ENCODE measurements at places on chromosomes 7 and 10.

DNA sequence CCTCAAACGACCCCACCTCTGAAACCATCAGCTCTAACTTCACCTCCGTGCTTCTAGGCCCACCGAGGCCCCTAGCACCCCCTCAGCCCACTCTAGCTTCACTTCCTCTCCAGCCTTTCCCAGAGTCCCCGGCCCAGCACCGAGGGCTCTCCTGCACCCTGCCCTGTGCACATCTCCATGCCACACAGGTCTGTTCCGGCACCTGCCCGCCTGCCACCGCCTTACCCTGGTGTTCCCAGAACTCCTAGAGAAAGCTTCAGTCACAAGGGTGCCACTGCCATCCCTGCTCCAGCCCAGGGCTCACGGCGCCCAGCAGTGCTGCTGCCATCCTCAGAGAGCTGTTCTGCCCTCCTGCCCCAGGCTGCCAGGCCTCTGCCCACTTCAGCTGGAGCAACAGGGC is 61.3 kb upstream of the INSIG1 start:
- no peak for DNase-seq

DNA sequence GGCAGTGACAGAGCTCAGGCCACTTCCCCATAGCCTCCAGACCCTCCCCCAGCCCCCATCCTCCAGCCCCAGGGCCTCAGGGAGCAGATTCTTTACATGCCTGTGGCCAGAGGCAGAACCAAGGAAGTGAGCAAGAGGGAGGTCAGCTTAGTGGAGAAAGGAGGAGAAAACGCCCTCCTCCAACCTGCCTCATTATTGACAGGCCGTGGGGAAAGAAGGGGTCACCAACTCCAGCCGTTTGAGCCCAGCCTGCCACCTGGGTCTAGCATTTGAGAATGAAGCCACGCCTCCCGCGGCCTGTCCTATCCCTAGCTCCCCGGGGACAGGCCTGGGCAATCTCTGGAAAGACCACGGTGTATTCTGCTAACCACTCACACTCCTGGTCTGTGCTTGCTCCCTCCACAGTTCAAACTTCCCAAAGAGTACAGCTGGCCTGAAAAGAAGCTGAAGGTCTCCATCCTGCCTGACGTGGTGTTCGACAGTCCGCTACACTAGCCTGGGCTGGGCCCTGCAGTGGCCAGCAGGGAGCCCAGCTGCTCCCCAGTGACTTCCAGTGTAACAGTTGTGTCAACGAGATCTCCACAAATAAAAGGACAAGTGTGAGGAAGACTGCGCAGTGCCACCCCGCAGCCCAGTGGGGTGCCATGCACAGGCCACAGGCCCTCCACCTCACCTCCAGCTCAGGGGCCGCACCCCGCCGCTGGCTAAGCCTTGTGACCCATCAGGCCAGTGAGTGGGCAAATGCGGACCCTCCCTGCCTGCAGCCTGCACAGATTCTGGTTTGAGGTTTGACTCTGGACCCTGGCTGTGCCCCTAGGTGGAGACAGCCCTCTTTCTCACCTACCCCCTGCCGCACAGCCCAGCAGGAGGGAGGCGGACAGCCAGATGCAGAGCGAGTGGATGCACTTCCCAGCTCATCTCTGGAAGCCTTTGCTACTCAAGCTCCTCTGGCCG is 14.3 kb upstream of the TRIM8 start:
- DNase-seq: peak; percentile 49

DNA sequence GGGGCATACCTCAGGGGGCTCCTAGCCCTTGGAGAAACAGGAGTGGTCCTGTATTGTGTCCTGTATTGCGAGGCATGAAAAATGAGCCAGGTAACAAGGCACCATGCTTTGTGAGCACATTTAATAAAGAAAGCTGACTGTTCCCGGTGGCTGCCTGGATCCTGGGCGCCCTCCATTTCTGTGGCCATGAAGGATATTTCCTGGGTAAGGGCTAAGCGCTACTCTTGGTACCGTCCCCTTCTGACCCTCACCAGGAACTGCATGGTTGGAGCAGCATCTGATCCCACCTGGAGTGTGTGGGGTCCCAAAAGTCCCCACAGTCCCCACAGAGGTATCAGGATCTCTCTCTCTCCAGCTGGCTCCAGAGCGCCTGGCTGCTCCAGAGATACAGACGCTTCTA is 139.5 kb downstream of the MAPK8 start:
- no peak for DNase-seq

GRCh38 chr7:113086431-113086888 is at the start of gene GPR85:
GPR85 (minus strand) TSS chr7:113086827; CDS start chr7:113084721, 2,106 bp downstream.
- peak; percentile 78 for DNase-seq

DNA sequence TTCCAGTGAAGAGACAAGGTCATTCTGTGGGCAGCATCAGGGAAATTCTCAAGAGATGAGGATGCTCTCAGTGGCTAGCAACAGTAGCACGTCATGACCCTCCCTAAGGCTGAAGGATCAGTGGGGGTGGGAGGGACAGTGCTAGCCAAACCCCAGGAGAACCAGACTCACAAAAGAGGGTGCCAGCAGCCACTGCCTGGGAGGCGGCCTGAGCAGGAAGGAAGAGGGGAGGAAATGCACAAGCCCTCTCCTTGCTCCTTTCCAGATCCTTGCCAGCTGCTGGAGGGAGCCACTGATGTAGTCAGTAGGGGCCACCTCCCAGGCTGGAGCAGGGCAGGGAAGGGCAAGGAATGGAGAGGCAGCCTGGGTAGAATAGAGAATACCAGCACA is 302.7 kb downstream of the RPS24 start:
- DNase-seq: peak; percentile 2

DNA sequence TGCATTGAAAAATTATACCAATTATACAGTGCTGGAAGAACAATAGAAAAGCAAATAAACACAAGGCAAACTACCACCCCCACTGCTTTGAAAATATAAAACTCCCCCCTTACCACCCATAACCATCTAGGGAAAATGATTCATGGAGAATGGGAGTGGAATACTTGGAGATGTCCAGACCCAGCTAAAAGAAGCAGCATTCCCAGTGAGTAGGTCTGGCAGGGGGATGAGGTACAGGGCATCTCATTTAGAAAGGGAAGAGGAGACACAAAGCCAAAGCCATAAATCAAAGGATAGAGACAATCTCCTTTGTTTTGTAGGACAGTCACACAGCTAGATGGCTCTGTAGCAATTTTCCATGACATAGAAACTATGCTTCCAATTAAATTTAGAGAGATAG is 36.0 kb upstream of the DGKI start:
- no peak for DNase-seq

DNA sequence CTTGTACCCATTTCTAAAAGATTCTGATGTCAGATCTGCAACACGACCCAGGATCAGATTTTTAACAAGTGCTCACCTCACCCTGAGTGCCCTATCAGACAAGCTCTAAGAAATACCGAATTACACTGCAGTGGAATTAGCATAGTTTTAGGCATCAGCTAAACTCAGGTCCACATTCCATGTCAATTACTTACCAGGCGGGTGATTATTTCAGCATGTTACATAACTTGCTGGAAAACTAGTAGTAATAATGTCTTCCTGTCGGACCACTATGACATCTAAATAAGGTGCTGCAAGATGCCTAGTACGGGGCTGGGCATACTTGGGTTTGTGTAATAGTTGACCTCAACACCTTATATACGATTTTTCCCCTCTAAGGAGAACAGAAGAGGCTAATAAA is 21.0 kb downstream of the TRIL start:
- DNase-seq: no peak

Measured in endothelial cell (in vitro differentiated cells).